ENCODE measurements at places on chromosomes 12 and 14.

DNA sequence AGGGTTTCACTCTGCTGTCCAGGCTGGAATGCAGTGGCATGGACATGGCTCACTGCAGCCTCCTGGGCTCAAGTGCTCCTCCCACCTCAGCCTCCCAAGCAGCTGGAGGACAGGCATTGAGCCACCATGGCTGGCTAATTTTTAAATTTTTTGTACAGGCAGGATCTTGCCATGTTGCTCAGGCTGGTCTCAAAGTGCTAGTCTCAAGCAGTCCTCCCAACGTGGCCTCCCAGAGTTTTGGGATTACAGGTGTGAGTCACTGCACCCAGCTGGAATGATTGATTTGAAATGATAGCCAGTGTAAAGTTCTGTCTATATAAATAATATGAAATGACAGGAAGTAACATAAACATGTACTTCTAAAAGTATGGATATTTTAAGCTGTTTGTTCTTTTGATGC, 172.7 kb downstream of the FUT8 start:
- ATAC-seq: no peak

GRCh38 chr12:66733839-66734238, 55.0 kb upstream of the GRIP1 start:
- no peak for ATAC-seq

DNA sequence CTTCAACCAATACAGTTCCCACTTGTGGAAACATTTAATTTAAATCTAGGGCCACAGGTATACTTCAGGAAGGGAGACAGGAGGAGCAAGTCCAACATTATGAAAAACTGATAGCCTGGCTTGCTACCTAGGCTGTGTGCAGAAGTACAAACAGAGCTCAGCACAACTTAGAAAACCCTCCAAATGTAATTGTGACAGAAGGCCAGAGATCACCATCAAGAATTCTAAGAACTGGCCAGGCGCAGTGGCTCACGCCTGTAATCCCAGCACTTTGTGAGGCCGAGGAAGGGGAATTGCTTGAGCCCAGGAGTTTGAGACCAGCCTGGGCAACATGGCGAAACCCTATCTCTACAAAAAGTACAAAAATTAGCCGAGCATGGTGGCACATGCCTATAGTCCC, 14.1 kb downstream of the ATP2B1 start:
- ATAC-seq: no peak

GRCh38 chr14:62006116-62006731, 244.0 kb downstream of the SNAPC1 start:
- ATAC-seq: no peak

DNA sequence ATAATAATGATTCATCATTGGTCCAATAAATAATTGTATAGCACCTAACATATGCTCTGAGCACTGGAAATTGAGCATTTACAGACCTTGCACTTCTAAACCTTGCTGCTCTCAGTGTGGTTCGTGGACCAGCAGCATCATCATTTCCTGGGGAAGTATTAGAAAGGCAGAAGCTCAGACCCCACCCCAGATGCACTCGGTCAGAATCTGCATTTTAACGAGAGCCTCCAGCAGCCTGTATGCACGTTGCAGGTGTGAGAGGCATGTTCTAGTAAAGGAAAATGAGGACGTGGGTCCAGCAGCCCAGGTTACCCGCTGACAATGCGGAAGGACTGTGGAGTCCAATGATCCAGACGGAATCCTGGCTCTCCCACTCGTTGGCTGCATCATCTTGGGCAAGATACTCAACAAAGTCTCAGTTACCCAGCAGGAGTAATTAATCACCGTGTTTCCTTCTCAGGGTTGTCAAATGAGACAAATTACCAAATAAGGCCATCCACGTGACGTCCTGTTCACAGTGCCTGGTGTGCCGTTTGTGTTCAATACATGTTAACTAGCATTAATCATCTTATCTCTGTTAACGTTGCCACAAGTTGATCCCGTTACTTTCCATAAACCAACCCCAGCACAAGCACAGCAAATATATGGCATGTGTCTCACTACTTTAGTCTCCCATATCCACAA, 49.2 kb upstream of the CCND2 start:
- ATAC-seq: peak; percentile 42

DNA sequence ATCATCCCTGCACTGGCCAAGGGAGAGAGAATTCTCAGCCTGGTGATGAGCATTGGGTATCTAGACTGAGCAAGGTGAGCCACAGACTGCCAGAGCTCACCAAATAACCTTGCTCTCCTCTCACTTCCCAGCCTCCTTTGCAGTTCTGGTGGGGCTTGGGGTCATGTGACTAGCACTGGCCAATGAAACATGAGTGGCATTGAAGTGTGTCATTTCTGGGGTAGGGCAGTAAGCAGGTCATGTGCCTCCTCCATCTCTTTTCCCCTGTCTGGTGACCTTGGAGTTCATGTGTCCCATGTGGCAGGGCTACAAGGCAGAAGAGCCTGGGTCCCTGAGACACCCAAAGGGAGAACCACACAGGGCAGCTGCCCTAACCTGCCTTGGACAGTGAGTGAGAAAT, 3.6 kb upstream of the KRT72 start:
- no peak for ATAC-seq

- ATAC-seq: no peak
Observed at GRCh38 chr12:89319606-89320005, 32.7 kb downstream of the DUSP6 start.

DNA sequence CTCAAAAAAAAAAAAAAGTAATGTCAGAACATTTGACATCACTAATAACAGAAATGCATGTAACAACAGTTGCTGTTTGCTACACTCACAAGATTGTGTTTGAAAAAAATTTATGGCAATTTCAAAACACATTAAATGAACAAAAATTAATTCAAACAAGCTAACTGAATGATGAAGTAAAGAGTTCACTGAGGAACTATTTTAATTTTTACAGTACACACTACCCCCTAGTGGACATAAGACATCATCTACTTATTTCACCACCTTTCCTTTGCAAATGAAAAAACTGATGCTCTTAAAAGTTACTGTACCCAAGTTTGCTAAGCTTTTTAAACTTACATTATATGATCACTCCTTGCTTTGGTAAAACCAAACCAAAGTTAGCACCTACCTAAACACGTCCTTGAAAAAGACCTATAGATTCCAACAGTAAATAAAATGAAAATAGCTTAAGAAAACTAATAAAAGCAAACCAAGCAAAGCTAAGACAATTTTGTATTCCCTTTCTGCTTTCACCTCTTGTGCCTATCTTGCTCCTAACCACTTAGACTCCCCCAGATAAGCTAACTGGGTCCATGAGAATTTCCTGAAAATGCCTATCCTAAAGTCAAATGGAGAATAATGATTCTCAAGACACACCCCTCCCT, 22.2 kb downstream of the UBE2N start:
- ATAC-seq: no peak

GRCh38 chr12:38350342-38351174, 34.0 kb downstream of the ALG10B start:
- peak; percentile 39 for ATAC-seq

- ATAC-seq: no peak
Observed at GRCh38 chr14:93984070-93984469, 7.7 kb upstream of the ASB2 start.

DNA sequence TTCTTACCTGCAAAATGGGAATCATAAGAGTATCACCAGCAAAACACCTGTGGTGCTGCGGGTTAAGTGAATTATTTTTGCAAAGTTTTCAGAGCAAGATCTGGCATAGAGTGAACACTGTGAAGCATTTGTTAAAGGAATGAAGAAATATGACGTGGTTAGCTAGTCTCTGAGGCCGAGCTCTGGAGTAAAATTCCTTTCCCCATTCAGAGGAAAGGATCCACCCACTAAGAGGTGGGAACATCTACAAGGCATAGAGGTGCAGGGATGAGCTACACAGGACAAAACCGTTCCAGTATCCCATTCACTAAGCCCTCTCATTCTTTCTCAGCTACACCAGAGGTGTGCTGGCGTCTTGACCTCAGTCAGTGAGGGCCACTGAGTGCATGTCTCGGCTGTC, 48.5 kb downstream of the JAG2 start:
- ATAC-seq: no peak

- no peak for ATAC-seq
Observed at GRCh38 chr12:115102450-115102849, 418.5 kb upstream of the TBX3 start.

- no peak for ATAC-seq
Observed at GRCh38 chr12:21773806-21774205, 700 bp downstream of the KCNJ8 start.

GRCh38 chr12:112341046-112341825, 41.0 kb downstream of the HECTD4 start:
- ATAC-seq: no peak

DNA sequence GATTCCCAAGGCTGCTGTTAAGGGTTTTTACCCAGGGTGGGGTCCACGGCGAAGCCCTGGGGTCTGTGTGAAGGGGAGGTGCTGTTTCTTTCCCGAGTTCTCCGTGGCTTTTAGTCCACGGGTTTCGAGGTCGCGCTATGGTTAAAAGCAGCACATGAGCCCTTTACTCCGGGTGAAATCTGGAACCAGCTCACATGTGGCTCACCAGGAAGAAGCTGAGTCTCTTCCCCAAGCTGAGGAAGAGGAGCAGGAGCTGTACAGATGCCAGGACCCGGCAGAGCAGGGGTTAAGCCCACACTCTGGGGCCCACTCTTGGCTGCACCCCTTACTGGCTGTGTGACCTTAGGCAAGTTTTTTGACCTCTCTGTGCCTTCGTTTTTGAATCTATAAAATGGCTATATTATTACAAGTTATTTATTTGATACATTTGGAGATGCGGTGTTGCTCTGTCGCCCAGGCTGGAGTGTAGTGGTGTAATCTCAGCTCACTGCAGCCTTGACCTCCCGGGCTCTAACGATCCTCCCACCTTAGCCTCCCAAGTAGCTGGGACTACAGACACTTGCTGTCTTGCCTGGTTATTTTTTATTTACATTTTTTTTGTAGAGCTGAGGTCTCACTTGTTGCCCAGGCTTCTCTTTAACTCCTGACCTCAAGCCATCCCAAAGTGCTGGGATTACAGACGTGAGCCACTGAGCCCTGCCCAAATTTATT, 266.3 kb downstream of the AACS start:
- no peak for ATAC-seq

DNA sequence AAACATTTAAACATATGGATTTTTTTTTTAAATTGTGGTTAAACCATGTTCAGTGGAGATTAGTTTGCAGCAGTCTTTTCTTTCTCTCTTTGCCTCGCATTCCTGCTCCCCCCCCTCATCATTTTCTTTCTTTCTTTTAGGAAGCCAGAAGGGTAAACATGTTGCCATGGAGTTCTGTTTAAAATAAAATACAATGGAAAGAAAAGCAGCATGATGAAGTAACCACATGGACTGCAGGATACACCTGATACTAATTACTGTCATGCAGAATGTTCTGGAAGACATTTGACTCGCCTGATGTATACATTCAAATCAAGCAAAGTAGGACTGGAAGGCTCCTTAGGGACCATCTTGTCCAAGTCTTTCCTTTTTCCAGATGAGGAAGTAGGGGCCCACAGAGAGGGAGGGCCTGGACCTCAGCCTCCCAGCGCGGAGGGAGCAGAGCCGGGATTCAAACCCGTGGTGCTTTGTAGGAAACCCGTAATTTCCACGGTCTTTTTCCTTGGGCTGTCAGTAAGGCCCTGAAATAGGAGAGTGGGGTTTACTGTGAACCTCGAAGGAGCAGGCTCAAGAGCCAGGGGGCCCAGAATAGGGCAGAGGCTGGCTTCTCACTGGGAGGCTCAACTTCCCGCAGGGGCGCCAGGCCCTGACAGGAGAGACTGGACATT, 2.4 kb upstream of the MEG3 start:
- no peak for ATAC-seq

GRCh38 chr14:56198438-56198837, 80.2 kb downstream of the PELI2 start:
- no peak for ATAC-seq

- no peak for ATAC-seq
Observed at GRCh38 chr14:20556500-20557211, 4.2 kb downstream of the RNASE9 start.

DNA sequence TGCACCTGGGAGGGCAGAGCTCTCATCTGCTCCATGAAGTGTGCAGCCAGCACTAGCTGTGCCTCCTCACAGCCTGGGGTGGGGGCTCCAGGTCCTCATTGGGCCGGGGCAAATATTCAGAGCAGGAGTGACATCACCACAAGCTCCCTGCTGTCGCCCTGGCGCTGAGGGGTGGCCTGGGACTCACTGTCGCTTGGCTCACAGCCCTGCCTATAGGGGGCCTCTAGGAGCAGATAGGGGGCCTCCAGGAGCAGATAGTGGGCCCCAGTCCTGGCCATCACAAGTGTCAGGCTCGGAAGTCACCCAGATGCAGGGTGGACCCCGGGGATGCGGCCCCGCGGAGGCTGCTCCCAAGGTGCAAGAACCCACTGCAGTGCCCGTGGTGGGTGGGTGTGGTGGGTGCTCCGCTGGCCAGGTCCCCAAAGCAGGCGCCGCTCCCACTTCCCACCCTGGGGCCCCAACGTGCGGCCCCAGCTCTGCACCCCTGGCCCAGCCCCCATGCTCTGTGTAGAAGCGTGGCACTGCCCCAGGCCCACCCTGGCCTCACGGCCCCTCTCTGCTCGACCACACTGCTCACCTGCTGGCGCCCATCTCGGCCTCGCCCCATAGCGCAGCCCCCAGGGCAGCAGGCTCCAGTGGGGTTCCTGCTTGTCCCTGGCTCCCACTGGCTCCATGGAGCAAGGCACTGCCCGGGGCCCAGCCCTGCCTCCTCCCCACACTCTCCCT, 18.0 kb downstream of the SYNJ2BP start:
- ATAC-seq: no peak

- no peak for ATAC-seq
Observed at GRCh38 chr12:46024099-46024498, 33.7 kb upstream of the SCAF11 start.

All from activated T-helper 17 cell treated with anti-CD3 and anti-CD28 coated beads, Interleukin-2, amount 50 U/mL, for 72 hours (primary cell).